ENCODE measurements at places on chromosomes 4 and X.

- DNase-seq: no peak
These were observed 142.5 kb upstream of the TRAM1L1 start for GRCh38 chr4:117227925-117228324.

- no peak for DNase-seq
These were observed 171.4 kb downstream of the SH3KBP1 start for GRCh38 chrX:19715711-19716638.

DNA sequence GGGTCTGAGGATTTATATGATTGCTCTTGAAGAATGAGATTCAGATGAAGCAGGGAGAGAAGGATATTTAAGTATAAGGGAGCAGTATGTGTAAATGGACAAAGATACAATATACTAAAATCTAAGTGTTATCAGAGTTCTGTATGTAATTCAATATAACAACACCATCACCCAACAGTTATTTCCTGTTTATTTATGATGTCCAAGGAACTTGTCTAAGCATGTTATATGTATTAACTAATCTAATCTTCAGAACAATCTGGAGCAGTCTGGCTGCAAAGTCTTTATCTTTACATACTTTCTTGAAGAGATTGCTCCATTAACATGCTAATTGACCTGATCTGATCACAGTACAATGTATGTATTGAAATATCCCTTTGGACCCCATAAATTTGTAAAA is 203.8 kb upstream of the WDFY3 start:
- DNase-seq: no peak

DNA sequence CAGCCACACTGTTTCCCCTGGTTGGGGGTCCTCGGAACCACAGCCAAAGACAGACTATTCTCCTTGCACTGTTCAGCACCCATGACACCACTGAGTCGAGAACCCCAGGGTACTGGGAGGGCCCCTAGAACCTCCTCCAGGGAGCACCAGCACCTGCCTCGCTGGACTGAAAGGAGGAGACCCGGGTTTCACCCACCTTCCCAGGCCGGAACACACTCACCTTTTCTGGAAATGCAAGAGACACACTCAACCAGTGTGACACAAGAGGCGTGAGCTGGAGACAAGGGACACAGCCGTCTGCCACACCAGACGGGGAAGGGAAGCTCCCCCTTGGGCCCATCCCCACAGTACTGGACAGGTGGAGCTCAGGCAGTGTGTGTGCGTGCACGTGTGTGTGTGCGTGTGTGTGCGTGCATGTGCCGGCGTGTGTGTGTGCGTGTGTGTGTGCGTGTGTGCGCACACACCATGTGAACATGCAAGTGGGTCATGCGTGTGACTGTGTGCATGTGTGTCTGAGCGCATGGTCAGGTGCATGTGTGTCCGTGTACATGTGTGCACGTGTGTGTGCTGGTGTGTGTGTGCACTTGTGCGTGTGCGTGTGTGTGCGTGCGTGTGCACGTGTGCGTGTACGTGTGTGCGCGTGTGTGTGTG is 128.8 kb upstream of the NKX1-1 start:
- no peak for DNase-seq

- no peak for DNase-seq
These were observed 96.8 kb upstream of the FRAS1 start for GRCh38 chr4:77960367-77960766.

GRCh38 chr4:127149086-127149485 is 483.7 kb upstream of the INTU start:
- DNase-seq: no peak

DNA sequence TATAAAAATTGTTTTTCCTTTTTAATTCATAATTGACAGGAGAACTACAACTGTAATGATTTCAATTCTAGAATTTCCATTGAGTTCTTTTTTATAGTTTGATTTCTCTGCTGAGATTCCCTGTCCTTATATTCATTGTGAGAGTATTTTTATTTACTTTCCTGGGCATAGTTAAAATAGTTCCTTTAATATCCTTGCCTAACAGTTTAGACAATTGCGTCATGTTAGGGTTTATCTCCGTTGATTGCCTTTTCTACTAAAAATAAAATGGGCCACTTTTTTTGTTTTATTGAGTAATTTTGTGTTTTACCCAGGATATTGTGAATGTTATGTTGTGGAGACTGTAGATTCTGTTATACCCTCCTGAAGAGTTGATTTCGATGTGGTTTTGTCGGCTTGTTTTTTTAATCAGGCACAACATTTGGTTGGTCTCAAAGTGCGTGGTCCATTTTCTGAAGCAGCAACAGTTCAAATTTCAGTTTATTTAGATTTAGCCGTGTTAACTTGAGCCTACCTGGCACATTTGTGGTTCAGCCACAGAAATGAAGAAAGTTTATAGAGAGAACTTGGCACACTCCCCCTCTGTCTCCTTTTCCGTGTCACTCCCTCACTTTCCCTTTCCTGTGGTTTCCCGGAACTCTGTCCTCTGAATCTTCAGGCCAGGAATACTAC is 16.0 kb upstream of the PRRG1 start:
- DNase-seq: no peak

- DNase-seq: no peak
These were observed 236.0 kb downstream of the ANK2 start for GRCh38 chr4:113285501-113285900.

DNA sequence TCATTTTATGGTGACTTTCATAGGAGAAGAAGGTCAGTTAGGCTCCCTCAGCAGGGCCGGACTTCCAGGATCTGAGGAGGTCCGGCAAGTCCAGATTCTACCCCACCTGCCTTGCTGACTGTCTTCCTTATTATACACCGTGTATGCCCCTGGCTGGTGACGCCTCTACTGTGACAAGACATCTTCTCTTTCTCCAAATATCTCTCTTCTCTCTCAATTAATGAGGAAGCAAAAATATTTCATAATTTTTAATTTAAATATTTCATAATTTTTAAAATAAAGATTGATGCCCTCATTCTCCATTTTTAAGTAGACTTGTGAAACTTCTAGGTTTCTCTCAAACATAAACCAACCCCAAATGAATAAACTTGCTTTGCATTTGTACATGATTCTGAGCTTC is 202.5 kb downstream of the NSUN7 start:
- no peak for DNase-seq

DNA sequence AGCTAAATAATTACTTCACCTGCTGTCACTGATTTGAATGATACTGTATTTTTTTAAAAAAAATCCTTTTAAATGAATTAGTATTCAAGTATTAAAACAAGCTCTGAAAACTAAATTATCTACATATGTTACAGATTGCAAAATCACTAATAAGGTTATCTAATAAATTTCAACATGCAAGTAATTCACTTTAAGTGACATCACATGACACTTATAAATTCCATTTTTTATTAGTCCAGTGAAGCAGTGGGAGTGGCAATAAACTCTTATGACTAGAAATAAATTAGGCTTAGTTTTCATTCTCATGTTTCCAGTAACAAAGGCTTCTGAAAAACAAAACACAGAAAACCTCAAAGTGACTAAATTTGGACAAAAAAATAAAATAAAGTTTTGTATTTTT is 36.3 kb downstream of the SMIM31 start:
- no peak for DNase-seq

DNA sequence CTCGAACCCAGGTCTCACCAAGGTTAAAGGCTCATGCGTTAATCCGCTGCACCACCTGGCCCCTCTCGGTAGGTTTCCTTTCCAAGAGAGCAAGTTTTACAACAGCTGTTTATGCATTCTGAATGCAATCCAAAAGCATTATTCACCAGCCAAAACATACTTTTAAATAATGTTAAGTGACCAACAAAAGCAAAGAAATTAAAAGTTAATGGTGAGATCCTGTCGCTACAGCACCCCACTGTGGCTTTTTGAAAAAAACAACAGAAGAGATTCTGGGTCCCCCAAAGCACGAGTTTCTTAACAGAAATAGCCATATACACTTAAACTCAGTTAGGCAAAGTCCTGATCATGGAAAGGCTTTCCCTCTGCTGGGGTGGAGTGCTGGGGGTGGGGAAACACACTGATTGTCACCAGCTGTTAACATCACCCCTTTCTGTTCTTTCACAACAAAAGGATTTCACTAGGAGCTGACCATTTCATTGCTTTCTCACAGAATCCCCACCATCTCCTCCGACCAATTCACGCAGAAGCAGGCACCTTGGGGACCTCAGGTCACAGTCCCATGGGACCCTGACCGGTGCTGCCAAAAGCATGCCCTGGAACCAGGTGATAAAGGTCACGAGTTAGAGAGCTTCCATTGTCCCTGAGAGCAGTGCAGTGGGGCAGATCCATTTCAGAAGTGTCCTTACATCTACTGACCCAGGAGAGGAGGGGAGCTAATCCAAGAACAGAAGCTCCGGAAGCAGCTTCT is 51.2 kb downstream of the ZNF827 start:
- DNase-seq: peak; percentile 76

DNA sequence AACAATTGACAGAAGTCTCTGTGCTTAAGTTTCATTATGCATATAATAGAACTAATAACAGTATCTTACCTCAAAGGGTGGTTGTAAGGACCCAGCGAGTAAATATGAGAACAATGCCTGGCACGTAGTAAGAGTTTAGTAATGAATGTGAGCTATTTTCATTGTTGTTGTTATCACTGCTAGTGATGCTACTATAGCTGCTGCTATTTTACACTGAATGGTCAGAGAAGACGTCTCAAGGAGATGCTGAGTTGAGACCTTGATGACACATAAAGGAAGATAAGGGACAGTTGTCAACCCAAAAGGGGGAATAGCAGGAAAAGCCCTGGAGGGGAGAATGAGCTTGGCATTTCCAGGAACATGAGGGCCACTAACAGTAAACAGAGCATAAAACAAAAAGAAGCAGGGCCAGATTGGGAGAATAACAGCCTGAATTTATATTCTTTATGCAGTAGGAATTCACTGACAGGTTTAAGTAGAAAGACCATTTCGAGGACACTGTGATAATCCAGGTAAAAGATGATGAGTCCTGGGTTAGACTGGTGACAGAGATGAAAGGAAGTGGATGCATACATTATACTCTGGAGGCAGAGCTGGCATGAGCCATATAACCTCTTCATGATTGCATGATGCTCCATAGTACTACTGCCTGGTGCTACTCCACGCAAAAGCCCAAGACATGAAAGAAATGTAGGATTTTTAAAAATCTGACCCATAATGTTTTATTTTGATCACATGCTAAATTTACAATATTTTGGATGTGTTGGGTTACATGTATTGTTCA is 23.1 kb downstream of the ATP8A1 start:
- DNase-seq: no peak

DNA sequence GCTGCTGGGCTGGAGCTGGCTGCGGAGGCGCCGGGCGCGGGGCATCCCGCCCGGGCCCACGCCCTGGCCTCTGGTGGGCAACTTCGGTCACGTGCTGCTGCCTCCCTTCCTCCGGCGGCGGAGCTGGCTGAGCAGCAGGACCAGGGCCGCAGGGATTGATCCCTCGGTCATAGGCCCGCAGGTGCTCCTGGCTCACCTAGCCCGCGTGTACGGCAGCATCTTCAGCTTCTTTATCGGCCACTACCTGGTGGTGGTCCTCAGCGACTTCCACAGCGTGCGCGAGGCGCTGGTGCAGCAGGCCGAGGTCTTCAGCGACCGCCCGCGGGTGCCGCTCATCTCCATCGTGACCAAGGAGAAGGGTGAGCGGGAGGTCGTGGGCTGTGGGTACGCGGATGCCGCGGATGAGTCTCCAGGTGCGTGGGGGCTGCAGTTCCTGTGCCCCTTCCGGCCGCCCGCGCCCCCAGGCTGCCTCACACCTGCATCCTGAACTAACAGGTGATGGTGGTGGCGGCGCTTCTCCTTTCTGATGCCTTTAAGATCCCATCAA is 499 bp downstream of the CYP2U1 start:
- DNase-seq: no peak

- DNase-seq: no peak
These were observed 27.9 kb upstream of the LCORL start for GRCh38 chr4:18049446-18049845.

GRCh38 chr4:182250446-182250845 is 7.2 kb downstream of the TENM3 start:
- no peak for DNase-seq

GRCh38 chr4:53195815-53196661 is 169.8 kb downstream of the SCFD2 start:
- no peak for DNase-seq

- DNase-seq: peak; percentile 68
These were observed 61.9 kb upstream of the NFKB1 start for GRCh38 chr4:102439236-102439614.

- DNase-seq: peak; percentile 15
These were observed 45.6 kb downstream of the MAOB start for GRCh38 chrX:43836435-43837184.

GRCh38 chrX:140440876-140441275 is 64.0 kb downstream of the SOX3 start:
- DNase-seq: no peak

- DNase-seq: peak; percentile 21
These were observed 218.3 kb upstream of the HAND2 start for GRCh38 chr4:173748353-173748752.

- DNase-seq: no peak
These were observed 280.6 kb downstream of the PARM1 start for GRCh38 chr4:75213480-75213879.

GRCh38 chr4:137000432-137000831 is 531.9 kb downstream of the PCDH18 start:
- no peak for DNase-seq

DNA sequence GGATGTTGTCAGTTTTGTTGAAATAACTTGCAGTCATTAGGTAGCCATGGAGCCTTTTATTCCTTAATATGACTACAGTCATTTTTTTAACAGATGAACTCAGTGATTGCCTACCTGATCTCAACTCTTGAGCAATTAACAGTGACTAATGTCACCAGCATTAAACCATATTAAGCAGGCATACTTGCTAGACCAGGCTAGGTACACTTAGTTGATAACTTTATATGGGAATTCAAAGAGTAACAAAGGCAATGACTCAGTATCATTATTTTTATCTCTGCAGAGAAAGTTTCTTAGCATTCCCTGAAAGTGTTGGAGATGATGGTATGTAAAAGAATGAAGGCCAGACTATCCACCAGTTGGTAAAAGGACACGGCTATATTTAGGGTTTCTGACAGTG is at the start of gene C4orf54:
TSS of gene C4orf54 (minus strand) at position 31 of the 400 bp plus-strand sequence. CDS start 3,180 bp downstream, outside the sequence.
- DNase-seq: no peak

DNA sequence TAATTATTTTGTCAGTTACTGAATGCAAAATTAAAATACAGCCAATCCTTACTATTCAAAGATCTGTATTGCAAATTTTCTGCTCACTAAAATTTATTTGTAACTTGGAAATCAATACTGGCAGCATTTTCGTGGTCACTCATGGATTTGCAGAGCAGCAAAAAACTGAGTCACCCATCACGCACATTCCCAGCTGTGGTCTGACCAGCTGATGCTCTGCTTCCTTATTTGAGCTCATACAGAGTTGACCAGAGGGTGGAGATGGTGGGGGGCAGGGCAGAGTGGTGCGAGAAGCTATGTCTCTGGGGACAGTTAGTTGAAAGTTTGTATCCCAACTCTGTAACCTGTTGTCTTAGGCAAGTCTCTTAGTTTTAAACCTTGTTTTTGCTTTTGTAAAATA is 214.8 kb downstream of the SPCS3 start:
- peak; percentile 50 for DNase-seq

DNA sequence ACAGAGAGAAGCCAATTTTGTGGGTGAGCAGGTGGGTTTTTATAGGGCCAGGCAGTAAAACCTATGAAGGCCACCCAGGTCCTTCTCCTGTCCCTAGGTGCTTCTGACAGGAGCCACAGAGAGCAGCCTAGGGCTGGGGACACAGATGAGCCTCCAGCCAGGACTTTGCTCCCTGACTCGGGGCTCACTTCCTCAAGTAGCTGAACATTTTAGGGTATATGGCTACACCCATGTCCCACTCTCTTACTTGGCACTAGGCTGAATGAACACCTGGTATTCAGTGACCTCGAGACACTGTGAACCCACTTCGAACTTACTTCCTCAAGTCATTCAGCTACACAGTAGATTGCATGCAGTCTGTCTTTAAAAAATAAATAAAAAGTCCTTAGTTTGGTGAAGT is 217.3 kb downstream of the MID1IP1 start:
- DNase-seq: no peak

- no peak for DNase-seq
These were observed 19.9 kb upstream of the MXD4 start for GRCh38 chr4:2281575-2282343.
